NCI-H2081 treated with DMSO at 0.1 percent for 48 hours (cell line): ENCODE measurements at places on chromosomes 5 and 9.

DNA sequence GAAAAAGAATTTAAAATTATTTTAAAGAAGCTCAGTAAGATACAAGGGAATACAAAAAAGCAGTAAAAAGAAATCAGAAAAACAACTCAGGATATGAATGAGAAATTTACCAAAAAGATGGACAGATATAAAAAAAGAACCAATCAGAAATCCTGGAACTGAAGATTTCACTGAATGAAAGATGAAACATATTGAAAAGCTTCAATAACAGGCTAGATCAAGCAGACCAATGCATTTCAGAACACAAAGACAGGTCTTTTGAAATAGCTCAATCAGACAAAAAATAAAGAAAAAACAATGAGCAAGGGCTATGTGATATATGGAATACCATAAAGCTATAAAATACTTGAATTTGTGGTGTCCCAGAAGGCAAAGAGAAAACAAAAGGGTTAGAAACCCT, 322.6 kb upstream of the POU5F2 start:
- DNase-seq: no peak

GRCh38 chr5:65073250-65073661, 304.5 kb downstream of the CWC27 start:
- no peak for DNase-seq

DNA sequence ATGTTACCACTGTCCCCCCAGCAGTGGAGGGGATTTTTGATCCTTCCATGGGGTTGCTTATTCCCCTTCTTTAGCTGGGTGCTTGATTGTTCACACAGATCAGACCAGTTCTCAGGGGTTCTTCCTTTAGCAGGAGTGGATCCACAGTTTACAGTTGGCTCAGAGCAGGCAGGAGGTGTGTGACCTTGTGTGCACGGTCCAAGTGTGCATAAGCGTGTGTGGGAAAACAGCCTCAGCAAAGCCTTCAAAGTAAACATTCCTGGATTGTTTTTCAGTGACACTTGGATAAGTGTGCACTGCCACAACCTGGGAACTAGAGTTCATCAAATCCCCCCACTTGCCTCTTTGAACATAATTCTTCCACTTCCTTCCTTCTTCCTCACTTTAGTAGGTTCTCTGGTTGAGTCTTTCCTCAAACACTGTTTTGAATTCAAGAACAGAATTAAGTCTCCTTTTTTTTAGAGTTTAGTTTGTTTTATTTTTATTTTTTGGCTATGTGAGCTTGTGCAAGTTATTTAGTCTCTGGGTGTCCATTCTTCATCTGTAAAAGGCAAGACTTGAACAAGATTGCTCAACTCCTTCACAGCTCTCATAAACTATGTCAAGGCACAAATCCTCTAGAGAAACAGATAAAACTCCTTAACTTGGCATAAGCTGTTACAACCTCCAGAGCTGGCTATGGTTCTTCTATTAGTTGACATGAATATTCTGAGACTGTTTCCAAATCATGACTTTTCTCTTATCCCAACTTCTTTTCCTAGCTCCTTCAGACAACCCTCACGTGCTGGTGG, 78.0 kb downstream of the OSMR start:
- DNase-seq: no peak

DNA sequence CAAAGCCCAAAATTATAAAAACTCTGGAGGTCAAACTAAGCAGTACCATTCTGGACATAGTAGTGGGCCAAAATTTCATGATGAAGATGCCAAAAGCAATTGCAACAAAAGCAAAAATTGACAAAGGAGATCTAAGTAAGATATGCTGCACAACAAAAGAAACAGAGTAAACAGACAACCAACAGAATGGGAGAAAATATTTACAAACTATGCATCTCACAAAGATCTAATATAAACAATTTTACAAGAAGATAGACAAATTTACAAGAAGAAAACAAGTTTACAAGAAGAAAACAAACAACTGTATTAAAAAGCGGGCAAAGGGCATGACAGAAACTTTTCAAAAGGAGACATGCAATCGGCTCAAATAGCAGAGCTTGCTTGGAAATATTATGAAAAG, 396.9 kb downstream of the CDH9 start:
- DNase-seq: no peak

GRCh38 chr9:88820055-88820454, 171.2 kb upstream of the S1PR3 start:
- no peak for DNase-seq

GRCh38 chr5:114055318-114056184, 306.3 kb upstream of the KCNN2 start:
- DNase-seq: peak; percentile 17

DNA sequence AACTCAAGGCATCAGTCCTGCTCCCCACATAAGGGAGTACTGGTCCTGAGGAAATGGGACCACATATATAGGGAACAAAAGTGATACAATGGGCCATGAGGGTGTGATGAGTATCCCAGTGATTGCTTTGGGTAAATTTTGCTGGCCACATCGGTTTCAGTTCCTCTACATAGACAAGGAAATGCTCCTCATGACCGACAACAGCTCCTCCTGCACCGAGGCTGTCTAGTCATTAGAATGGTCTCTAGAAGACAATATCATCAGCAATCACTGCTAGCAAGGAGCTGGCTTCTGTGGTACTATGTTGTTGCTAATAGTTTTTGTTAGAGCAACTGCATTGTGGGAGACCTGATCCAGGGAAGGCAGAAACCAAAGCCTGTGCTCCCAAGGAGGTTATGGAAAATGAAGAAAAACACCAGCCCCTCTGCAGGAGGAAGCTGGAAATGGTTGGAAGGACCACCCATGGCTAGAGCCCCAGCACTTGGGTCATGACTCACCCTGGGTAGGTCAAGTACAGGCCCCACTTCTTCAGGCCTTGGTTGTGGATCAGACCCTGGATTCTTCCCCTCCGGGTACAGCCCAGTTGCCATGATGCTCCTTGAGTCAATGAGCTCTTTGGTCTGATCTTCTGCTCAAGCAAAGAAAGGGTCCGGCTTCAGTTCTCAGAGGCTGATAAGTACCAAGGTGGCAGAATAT, 3.4 kb upstream of the CTSL start:
- no peak for DNase-seq

DNA sequence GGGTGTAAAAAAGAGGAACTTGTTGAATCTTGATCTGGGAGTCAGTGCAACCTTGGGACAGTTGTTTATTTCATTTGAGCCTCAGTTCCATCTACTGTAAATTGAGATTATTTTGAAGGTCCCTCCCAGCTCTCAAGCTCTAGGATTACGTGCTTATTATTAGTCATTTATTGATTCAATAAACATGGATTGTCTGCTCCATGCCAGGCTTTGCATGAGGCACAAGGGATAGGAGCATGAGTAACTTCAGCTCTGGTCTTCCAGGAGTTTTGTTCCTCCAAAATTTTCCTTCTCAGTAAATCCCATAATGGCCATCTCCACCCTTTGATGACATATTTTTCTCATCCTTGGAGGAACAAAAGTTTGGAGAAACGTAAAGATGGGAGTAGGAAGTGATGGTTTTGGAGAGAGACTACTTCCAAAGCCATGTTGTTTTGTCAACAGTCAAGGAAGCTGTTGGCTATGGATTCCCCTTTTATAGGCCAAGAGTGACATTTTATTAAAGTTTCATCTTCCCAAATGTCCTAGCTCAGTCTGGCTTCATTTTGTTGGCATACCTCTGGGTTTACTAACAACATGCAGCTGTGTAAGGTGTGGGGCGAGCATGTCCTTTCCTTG, 244.6 kb downstream of the DMRT2 start:
- DNase-seq: no peak

DNA sequence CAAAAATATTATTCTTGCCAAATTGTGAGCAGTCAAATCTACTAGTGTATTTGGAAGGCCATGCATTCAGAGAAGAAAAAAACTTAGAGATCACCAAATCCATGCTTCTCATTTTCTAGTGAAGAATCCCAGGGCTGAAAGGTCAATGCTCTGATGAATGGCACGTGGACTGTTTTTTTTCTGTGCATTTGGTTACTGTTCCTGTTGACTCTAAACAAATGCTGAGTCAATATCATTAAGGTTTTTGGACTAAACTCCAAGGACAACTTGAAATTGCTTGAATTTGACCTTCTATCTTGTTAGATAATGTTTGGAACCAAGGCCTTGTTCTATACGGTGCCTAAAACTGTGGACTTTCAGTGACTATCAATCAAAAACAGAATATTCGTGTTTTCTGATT, 142.2 kb downstream of the OSTF1 start:
- no peak for DNase-seq

GRCh38 chr5:56624751-56625150, 190.6 kb upstream of the MAP3K1 start:
- no peak for DNase-seq

DNA sequence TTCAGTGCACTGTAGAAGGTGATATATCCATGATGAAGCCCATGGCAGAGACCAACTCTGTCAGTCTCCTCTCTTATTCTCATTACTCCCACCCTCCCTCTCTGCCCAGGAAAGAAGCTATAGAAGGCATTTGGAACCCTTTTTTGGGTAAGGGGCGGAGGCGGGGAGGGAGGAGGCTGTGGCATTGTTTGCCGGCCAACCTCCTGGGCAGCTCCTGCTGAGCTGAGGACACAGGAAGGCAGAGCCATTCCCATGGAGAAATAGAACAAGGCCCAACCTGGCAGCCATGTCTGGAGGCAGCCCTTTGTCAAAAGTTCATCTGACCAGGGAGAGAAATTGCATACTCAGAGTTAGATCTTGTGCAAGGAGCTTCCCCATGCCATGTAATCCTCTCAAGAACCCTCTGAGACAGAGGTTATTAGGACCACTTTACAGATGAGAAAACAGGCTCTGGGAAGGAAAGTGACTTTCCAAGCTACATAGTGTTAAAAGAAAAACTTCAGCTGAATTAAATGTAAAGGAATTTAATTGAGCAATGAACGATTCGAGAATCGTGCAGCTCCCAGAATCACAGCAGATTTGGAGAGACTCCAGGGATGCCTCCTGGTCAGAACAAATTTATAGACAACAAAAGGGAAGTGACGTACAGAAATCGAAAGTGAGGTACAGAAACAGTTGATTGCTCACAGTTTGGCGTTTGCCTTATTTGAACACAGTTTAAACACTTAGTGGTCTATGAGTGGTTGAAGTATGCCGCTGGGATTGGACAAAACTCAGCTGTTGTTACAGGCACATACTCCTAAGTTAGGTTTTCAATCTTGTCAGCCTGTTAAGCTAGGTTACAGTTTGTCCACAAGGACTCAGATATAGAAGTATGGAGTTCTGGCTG, 158.6 kb downstream of the MELK start:
- DNase-seq: no peak

GRCh38 chr9:79745752-79746336, 174.1 kb downstream of the TLE4 start:
- no peak for DNase-seq

DNA sequence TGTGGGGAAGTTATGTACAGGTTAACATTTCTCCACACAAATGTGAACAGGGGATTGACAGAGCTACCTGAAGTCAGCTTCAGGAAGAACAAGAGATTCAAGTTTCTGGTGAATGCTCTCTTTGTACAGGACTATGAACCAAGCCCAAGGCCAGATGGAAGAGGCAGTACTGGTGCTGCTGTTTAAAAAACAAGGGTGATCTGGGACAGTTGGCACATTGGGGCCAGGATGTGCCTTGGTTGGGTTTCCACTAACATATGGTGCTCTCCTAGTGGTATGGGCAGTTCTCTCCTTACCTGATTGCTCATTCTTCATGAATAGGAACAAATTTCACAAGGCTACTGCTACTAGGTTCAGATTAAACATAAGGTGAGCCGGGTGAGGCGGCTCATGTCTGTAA, 40.0 kb downstream of the MTMR12 start:
- DNase-seq: no peak

- DNase-seq: no peak
Observed at GRCh38 chr5:67266654-67267350, 70.2 kb upstream of the CD180 start.

DNA sequence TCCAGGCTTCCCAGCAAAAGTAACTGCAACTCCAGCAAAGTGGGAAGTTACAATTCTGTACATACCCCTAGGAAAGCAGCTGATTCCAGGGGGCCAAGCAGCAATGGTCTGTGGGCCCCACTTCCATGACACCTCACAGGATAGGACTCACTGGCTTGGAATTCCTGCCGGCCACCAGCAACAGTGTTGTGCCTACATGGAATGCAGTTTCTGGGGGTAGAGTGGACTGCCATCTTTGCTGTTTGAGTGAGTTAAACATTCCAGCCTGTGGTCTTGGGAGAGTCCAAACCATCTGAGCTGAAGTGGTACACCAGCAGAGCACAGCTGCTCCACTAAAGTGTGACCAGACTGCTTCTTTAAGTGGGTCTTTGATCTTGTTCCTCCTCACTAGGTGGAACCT, 13.4 kb upstream of the FBN2 start:
- no peak for DNase-seq

DNA sequence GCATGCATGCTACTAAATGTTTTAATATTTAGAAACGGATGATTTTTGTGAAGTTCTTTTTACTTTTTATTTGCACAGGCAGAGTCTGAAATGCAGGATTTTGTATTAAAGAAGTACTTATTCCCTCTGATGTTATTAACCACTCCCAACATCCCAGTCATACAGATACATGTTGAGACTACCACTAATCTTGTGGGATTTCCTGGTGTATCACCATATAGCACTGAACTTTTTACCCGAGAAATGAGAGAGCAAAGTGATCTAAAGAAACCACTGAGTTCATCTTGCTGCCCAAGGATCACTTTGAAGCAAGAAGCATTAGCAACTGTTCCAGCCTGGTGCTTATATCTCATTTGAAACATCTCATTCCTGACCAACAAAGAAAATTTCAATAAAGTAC, 443.8 kb downstream of the BNC2 start:
- DNase-seq: no peak
